ENCODE measurements at places on chromosomes 2 and 18.
A peak's percentile ranks its signal among the peaks of the same experiment; 100 is the strongest.

DNA sequence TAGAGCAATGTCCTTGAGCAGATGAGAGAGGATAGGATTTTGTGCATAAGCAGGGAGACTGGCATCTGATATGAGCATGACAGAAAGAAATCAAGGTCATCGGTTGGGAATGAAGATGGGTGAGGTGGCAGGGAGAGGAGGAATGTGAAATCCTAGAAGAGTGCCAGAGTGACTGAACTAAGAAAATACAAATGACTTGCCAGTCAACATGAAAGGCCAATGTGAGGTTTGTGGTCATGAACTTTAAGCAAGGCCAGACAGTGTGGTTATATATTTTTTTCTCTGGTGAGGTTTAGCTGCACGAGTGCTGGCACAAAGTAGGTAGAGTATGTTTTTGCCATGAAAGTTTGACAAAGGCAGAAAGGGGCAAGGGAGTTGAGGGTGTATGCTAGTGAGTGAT lies 21.2 kb downstream of the QPCT start:
- no peak for DNase-seq

DNA sequence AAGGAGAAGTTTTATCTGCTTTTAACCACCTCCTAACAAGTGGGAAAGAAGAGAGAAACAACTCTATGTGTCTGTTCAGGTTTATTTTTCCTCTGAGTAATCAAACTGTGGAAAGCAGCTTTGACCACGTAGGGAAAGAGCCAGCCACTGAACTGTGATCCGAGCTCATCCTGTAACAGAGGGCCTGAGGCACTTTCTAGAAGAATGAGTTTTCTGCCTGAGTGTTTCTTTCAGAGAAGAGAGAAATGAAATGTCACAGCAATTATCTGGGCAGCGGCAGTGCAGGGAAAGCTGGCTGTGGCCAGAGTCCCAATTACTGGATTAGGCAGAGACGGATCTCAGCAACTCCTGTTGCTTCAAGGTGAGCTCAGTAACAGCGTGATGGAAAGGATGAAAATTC lies 151.9 kb downstream of the CD226 start:
- no peak for DNase-seq

DNA sequence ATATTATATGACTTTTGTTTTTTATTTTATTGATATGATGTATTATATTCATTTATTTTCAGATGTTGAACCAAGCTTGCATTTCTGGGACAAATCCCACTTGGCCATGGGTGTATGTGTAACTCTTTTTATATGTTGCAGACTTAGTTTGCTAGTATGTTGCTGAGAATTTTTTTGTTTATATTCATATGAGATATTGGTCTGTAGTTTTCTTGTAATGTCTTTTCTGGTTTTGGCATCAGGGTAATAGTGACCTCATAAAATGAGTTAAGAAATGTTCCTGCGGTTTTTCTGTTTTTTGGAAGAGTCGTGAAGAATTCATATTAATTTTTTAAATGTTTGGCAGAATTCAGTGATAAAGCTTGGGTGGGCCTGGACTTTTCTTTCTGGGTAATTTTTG lies 88.7 kb downstream of the ASB1 start:
- peak; percentile 55 for DNase-seq

DNA sequence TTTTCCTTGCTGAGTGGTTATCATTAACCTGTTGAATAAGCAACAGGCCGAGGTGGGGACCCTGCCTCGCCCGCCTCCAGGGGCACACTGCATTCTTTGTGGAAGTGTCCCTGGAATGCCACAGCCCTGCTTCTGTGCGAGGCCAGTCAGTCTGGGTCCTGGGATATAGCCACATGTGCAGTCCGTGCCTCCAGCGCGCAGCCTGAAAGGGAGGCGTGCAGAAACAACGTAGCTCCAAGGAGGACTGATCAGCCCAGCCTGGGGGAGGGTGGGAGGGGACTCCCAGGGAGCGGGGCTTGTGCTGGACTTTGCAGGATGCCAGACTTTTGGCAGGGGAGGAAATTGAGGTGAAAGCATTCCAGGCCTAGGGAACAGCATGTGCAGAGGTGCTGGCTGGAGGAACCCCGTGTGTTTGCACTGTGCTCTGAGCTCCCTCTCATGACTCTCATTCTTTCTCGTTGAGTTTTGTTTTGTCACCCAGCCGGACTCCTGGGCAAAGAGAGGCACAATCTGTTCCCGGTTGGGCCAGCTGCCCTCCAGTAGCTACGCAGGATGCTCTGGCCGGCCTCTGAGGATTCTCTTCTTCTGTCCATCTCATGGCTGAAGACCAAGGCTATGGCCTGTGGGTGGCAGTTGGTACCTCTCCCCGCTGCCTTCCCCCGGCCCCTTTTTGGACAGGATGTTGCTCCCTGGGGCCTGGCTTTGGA lies 39.7 kb downstream of the HPCAL1 start:
- no peak for DNase-seq

- DNase-seq: no peak
Observed at GRCh38 chr2:176114930-176115625, 1.5 kb upstream of the HOXD10 start.
